Colonic mucosa (tissue), 4 donors: ENCODE measurements at places on chromosomes 16 and 17. TPM values are rescaled to one million over a fixed set of nuclear protein-coding genes. Genes with fewer than 3 reads are reported as not detected.

DNA sequence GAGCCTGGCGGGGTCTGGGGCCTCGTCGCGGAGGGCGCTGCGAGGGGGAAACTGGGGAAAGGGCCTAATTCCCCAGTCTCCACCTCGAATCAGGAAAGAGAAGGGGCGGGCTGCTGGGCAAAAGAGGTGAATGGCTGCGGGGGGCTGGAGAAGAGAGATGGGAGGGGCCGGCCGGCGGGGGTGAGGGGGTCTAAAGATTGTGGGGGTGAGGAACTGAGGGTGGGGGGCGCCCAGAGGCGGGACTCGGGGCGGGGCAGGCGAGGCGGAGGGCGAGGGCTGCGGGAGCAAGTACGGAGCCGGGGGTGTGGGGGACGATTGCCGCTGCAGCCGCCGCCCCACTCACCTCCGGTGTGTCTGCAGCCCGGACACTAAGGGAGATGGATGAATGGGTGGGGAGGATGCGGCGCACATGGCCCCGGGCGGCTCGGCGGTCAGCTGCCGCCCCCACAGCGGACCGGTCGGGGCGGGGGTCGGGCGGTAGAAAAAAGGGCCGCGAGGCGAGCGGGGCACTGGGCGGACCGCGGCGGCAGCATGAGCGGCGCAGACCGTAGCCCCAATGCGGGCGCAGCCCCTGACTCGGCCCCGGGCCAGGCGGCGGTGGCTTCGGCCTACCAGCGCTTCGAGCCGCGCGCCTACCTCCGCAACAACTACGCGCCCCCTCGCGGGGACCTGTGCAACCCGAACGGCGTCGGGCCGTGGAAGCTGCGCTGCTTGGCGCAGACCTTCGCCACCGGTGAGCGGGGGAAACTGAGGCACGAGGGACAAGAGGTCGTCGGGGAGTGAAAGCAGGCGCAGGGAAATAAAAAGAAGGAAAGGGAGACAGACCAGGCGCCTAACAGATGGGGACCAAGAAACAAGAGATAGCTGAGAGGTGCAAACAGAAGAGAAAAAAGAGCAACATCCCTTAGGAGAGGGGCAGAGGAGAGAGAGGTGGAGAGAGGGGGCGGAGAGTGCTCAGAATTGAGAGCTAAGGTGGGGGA, at the start of gene PNMT:
Gene PNMT (plus strand): TSS at position 509 of the 980 bp plus-strand sequence. CDS start 23 bp downstream, at position 532.
- DNase-seq, result peak; percentile 78

GRCh38 chr16:83248735-83249463, 558.9 kb upstream of the HSBP1 start:
- DNase-seq, result no peak

GRCh38 chr17:334974-335481, 17.6 kb downstream of the RPH3AL start:
- no peak for DNase-seq

DNA sequence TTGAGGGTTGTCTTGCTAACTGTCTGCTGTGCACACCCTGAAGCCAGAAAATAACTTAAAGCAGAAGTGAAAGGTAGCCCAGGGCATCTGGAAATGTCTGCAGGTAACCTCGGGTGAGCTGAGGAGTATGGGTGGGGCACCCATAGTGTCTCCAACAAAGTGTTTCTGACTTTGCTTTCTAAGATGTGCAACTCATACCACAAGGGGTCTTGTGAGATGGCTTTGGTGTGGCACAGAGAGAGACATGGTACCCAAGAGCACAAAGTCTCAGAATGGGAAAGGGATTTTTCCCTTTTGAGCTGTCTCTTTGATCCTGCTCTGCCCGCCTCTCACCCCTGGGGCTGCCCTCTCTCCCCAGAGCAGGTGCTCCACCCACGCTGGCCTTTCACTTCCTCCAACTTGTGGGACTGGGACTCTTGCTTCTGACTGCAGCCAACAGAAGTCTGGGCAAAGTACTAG, 6.9 kb downstream of the CHD9 start:
- DNase-seq, result peak; percentile 85

DNA sequence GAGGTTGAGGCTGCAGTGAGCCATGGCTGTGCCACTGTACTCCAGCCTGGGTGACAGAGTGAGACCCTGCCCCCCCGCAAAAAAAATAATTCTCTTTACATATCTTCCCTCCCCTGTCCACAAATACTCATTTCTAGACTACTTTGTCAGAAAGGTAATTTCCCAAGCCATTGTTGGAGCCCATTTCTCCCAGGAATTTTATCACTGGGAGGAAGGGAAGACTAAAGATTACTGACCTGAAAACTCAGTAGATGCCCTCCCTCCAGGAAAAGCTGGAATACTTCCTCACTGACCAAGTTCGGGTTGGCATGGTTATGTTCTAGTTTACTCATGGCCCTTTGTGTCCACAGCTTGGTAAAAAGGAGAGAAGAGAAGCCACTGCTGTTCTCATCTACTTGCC, 4.1 kb downstream of the CALCOCO2 start:
- no peak for DNase-seq

GRCh38 chr17:76550712-76551615, 11.1 kb downstream of the PRCD start:
- no peak for DNase-seq

The KRT31 gene
- not detected for total RNA-seq

The ATP2C2 gene
- total RNA-seq, result 220 TPM

The KAT7 gene
- total RNA-seq, result 39.4 TPM

The KRT36 gene
- total RNA-seq, result not detected

The VPS4A gene
- 33.6 TPM for total RNA-seq

The ACSM3 gene
- total RNA-seq, result 42.8 TPM

The ATAD5 gene
- total RNA-seq, result 3.7 TPM

The CALB2 gene
- 0.74 TPM for total RNA-seq

The RFNG gene
- total RNA-seq, result 30.6 TPM
